ENCODE measurements at places on chromosomes 12 and 14.

DNA sequence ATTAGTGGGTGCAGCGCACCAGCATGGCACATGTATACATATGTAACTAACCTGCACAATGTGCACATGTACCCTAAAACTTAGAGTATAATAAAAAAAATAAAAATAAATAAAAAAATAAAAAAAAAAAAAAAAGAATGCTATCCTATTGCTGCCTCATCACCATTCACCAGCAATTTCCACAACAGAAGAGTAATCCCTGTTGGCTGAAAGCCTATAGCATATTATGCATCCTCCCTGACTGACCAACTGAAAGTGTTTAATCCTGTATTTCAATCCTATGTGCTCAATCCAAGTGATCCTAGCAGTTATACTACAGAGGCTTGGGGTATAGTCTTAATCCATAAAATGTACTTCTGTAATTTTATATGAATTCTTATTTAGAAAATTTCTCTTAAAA, 18.5 kb downstream of the DICER1 start:
- no peak overlapping the region for H3K27ac ChIP-seq
- peaks cover 65% of the 10 kb centered on the region for H3K4me1 ChIP-seq
- DNase-seq = no peak
- no peaks in the 10 kb centered on the region for H3K36me3 ChIP-seq

DNA sequence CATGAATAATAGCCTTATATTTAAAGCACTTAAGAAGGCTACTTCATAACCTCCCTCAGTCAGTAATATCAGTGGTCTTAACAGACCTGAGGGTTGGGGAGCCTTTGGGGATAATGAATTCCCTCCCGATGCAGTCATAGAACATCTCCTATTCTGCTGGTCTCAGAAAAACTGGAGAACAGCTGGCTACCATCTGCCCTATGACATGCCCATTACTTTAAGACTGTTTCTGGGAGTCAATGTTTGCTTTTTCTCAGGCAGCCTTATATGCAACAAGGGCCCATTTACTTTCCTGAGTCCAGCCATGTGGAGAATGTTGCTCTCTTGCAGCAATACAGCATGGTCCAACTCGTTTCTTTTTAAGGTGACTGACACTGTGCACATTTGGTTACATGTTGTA, 161.7 kb upstream of the PARP11 start:
- H3K27ac ChIP-seq = no peak overlapping the region
- DNase-seq = no peak
- H3K27me3 ChIP-seq = peaks cover 12% of the 10 kb centered on the region
- no peaks in the 10 kb centered on the region for H3K36me3 ChIP-seq
- peaks cover 14% of the 10 kb centered on the region for H3K4me1 ChIP-seq

DNA sequence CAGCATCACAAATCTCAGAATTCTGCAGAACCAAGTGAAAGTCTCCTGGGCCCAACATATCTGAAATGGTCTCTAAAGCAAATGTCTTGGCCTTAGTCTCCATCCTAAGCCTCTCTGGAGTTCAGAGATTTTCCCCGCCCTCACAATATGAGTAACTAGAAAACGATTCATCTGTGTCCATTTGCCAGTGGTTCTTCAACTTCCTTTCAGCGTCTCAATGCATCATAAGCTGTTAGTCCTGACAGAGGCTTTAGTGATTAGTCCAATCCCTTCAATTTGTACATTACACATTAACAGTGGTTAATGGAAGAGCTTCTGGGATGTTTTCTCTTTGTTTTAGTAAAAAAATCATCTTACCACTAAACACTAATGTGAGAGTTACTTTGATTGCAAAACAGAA, 17.4 kb downstream of the NPC2 start:
- 0 out of 2 replicates have a peak overlapping the region, but pooled peaks have one; percentile 60 for H3K27ac ChIP-seq
- no peak for DNase-seq
- no peaks in the 10 kb centered on the region for H3K27me3 ChIP-seq
- no peak overlapping the region for H3K4me3 ChIP-seq
- peaks cover 17% of the 10 kb centered on the region for H3K36me3 ChIP-seq

DNA sequence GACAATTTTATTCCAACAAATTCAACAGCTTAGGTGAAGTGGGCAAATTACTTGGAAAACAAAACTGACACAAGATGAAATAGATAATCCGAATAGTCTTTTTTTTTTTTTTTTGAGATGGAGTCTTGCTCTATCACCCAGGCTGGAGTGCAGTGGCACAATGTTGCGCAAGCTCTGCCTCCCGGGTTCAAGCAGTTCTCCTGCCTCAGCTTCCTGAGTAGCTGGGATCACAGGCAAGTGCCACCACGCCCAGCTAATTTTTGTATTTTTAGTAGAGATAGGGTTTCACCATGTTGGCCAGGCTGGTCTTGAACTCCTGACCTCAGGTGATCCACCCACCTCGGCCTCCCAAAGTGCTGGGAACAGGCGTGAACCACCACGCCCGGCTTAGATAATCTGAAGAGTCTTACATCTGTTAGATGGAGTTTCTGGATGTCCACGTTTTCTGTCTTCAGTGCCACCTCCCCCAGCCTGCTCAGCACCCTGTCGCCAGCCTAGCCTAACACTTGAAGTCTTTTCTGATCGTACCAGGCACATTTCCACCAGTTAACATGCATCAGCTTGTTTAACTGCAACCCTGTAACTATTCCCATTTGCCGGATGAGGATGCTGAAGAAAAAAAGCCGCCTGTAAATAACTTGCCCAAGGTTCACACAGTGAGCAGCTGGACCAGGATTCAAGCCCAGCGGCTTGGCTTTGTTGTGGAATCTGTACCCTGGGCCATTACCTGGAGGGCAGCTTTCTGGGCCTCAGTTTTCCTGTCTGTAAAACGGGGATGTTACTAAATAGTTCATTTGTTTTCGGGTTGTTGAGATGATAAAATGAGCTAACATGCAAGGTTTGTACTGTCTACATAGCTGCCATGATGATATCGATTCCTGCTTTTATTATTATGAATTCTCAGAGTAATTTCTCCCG, 26.4 kb downstream of the FBRSL1 start:
- no peaks in the 10 kb centered on the region for H3K4me1 ChIP-seq
- peaks cover 13% of the 10 kb centered on the region for H3K27me3 ChIP-seq
- H3K36me3 ChIP-seq = no peaks in the 10 kb centered on the region

DNA sequence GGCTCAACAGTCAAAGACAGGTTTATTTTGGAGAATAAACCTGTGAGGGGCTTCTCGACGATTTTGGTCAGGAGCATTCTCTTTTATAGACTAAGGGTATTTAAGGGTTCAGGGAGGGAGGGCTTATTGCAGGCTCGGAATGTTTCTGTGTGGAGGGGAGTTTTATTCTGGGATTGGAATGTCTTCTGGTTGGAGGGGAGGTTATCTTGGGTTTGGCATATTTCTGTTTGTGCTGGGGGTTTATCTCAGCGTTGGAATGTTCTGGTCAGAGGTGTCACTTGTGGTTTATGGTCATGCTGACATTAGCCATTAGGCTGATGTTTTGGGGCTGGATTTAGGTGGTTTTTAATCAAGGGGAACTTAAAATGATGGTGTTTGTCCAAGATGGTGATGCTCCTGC, 103.9 kb downstream of the SUDS3 start:
- no peak overlapping the region for H3K4me3 ChIP-seq
- no peaks in the 10 kb centered on the region for H3K27me3 ChIP-seq
- H3K4me1 ChIP-seq = no peaks in the 10 kb centered on the region
- H3K36me3 ChIP-seq = no peaks in the 10 kb centered on the region
- no peak for DNase-seq

GRCh38 chr12:89783359-89784060, 74.9 kb upstream of the ATP2B1 start:
- no peaks in the 10 kb centered on the region for H3K27me3 ChIP-seq
- no peak overlapping the region for H3K4me3 ChIP-seq
- H3K36me3 ChIP-seq = no peaks in the 10 kb centered on the region
- H3K4me1 ChIP-seq = no peaks in the 10 kb centered on the region
- peak; percentile 2 for DNase-seq

GRCh38 chr14:93317875-93318807, 14.7 kb downstream of the BTBD7 start:
- no peaks in the 10 kb centered on the region for H3K36me3 ChIP-seq
- DNase-seq = no peak
- H3K27ac ChIP-seq = peak overlapping the region; percentile 28
- peaks cover 24% of the 10 kb centered on the region for H3K4me1 ChIP-seq
- peak overlapping the region; percentile 12 for H3K4me3 ChIP-seq
- no peaks in the 10 kb centered on the region for H3K27me3 ChIP-seq

GRCh38 chr12:27107986-27108385, 25.6 kb upstream of the C12orf71 start:
- H3K27me3 ChIP-seq = no peaks in the 10 kb centered on the region
- H3K4me1 ChIP-seq = no peaks in the 10 kb centered on the region
- no peak overlapping the region for H3K4me3 ChIP-seq
